ENCODE measurements at places on chromosomes 1 and 21.

DNA sequence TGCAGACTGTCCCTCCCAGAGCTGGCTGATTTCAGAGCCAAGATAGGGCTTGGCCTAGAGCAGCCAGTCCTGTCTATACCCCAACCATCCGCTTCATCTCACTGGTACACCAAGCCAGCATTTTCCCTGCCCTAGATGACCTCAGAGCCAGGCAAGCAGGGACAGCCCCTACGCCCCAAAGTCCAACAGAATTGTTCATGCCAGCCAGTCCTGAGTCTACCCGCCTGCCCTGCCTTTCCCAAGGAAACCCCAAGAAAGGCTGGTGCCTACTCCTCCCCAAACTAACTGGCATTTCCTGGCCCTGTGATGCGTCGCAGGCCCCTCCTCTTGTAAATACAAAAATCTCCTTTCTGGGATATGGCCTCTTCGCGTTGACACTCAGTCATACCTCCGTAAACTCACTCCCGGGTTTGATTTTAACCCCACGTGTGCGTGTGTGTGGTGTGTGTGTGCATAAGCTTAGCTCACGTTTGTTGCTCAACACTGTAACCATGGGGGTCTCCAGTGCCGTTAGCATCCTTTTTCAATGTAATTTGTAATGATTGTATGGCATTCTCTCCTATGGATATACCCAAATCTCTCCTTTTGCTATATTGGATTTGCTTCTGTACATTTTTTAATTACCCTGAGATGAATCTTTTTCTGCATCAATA is 75.3 kb downstream of the SIK1 start:
- DNase-seq, result no peak

DNA sequence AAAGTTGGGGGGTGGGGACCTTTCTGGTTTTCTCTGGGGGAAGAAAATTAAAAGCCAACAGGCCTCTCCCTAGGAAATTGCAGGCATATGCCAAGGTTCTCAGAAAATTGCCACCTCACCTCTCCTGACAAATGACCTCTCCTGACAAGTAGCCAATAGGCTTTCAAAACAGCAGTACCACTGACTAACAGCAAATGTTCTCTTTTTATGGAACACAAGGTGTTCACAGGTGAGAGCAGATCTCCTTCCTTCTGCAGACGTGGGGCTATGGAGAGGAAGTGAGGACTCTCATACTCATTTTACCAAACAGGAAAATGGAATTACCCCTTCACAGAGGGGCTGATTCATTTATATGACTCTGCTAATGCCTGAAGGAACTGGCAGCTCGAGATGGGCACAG is 32.7 kb upstream of the SUCO start:
- DNase-seq, result no peak

- peak; percentile 79 for DNase-seq
These were observed 138.6 kb downstream of the LIPI start for GRCh38 chr21:14071902-14072734.

GRCh38 chr1:59568158-59568935 is 246.4 kb upstream of the HOOK1 start:
- DNase-seq, result no peak

GRCh38 chr1:207805841-207806421 is 54.1 kb downstream of the CD46 start:
- DNase-seq, result no peak

DNA sequence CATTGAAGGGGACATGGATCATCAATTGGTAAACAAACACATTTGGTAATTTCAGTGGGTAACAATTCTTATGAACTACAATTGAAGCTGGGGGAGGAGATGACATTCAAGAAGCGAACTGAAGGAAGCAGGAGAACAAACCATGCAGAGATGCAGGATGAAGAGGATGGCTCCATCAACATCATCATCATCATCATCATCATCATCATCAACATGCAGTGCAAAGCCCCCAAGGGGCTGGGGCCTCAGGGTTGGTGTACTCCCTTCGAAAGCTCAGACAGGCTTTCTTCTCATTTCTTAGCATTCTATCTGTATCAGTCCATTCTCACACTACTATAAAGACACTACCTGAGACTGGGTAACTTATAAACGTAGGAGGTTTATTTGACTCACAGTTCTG is 105.8 kb downstream of the DUSP10 start:
- no peak for DNase-seq

- no peak for DNase-seq
These were observed 151.0 kb downstream of the ST6GALNAC3 start for GRCh38 chr1:76225526-76225925.

Measured in vagina (tissue), 2 donors.